ENCODE measurements at places on chromosomes 13 and 19.

DNA sequence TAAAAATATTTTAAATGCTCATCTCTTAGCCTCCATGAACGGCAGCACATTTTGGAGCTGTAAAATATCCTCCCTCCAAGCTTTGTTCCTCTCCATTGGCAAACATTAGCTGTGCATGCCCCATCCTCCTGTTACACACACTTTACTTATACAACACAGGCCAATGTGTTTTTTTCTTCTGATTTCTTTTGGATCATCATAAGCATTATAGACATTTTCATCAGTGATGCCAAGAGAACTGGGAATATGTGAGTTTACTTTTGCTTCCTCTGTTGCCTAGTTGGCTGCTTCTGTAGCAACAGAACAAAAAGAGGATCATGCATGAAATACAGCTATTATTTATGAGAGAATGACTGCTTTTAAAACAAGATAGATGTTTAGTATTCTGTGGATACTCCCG is 142.6 kb downstream of the PCDH9 start:
- no peak for DNase-seq

DNA sequence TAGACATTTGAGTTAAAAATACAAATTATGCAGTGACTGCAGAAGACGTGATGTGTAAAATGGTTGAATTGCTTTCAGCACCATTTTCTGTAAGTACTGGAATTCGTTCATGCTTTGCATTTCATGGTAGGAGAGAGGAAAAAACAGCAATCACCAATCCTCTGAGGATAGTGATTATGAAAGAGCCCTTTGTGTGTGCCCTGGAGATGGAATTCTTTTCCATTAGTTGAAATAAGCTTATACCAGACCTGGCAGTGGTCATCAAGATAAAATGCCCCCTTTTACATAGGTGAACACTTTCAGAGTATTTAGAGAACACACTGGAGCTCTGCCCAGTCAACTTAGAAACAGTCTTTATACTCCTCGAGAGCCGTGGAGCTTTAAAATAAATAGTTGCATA is 1.7 kb downstream of the CNMD start:
- DNase-seq: no peak

DNA sequence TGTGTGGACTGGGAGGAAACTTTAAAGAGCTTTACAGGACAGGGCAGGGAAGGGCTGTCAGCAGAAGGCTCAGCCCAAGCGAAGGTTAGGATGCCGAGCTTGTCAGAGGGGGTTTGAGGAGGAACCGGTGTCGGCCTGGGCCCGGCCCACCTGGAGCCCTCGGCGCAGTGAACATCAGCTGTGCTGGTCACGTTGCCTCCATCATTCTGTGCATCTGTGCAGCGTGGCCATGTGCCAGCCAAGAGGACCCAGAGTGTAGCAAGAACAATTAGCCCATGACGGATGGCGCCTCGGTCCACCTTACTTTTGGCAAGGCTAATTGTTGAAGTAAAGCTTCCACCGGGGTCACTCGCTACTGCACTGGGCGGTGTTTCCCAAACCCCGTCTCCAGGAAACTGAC is 161.4 kb downstream of the PTPRS start:
- DNase-seq: no peak

- DNase-seq: no peak
Observed at GRCh38 chr13:55219538-55219937, 1921.2 kb upstream of the PRR20A start.

DNA sequence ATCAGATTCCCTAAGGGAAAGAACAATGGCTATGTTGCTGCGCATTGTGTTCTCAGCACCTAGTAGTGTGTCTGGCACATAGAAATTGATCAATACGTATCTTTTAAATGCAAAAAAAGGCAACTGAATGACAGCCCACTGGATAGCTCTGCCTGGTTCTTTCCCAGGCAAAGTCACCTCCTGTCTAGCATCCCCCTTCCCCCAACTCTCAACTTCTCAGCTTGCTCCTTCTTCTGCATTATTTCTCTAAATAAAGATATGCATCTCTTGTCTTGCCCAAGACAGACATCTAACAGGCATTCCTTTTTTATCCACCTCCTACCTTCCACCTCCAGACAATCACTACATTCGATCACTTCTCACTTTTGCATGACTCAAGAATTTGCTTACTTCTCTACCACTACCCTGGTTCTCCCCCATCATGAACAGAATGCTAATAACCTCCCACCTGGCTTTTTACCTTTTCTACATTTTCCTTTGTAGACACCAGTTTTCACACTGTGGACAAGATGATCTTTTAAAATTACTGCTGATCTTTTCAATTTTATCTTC is 26.5 kb upstream of the OXGR1 start:
- no peak for DNase-seq

- DNase-seq: no peak
Observed at GRCh38 chr13:80894917-80895316, 554.0 kb upstream of the SPRY2 start.

- DNase-seq: no peak
Observed at GRCh38 chr13:21078501-21078900, 17.1 kb upstream of the LATS2 start.

DNA sequence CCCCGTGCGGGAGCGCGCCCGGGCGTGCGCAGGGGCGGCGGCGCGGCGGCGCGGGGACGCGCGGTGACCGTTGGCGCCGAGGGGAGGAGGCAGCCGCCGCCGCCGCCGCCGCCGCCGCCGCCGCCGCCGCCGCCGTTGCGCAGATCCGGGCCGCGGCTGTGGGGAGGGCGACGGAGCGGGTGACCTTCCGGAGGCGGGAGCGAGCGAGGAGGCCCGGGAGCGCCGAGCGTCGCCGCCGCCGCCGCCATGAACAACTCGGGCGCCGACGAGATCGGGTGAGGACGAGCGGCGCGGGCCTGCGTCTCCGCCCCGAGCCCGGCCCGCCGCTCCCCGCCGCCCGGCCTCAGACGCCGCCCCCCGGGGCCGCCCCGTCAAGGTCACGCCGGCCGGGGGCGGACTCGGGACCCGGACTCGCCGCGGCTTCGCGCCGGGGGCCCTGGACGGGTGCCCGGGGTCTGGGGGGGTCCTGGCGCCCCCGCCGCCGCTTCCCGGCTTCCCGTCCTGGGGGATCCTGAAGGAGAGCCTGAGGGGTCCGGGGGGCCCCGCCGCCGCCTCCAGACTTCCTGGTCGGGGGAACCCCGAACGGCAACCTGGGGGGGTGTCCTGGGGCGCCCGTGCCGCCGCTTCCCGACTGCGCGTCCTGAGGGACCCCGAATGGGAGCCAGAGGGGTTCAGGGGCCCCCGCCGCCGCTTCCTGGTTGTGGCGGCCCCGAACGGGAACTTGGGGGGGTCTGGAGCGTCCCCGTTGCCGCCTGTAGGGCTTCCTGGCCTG is at the start of gene DAZAP1:
TSS of gene DAZAP1 (plus strand) at position 59 of the 772 bp plus-strand sequence. CDS start at position 247, 188 bp downstream.
- peak; percentile 22 for DNase-seq

DNA sequence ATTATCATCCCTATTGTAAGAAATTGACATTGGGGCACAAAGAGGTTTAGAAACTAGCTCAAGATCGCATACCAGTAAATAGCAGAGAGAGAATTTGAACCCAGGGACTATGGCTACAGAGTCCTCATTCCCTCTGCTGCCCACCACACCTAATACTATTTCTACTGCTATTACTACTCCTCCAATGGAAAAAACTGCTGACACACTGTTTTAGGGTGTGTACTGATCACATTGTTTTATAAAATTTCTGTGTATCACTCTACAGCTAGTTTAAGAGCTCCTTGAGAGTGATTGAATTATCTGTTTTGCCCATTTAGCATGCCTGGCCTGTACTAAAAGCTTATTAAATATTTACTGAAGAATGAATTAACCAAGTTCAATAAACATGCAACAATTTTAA is 552.4 kb downstream of the GPC5 start:
- DNase-seq: no peak

- no peak for DNase-seq
Observed at GRCh38 chr19:5947435-5947834, 30.5 kb downstream of the RANBP3 start.

DNA sequence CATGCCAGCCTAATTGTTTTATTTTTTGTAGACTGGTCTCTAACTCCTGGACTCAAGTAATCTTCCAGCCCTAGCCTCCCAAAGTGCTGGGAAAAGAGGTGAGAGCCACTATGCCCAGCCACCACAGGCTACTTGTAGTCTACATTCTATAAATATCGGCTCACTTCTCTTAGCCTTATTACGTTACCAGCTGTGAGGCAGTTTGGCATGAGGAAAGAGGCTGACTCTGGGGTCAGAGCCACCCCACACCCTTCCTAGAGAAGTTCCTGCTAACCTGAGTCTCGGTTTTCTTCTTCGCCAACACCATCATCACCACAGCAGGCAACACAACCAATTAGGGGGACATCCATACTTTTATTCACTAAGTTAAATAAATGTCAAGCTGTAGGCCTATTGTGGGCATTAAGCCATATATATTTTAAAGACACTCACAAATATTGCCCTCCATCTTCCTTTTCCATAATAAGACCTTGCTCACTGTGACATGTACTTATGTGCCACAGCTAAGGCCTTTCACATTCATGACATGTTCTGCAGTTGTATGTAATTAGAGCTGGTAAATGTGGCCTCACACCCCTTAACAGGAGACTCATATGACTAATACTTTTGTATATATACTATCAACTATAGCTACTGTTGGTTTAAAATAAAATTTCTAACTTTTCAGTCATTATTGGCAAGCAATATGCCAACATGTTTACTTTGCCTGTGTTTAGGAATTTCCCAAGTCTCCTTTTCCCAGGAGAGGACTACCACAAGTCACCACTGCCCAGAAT is 5.7 kb downstream of the SLC25A30 start:
- no peak for DNase-seq

DNA sequence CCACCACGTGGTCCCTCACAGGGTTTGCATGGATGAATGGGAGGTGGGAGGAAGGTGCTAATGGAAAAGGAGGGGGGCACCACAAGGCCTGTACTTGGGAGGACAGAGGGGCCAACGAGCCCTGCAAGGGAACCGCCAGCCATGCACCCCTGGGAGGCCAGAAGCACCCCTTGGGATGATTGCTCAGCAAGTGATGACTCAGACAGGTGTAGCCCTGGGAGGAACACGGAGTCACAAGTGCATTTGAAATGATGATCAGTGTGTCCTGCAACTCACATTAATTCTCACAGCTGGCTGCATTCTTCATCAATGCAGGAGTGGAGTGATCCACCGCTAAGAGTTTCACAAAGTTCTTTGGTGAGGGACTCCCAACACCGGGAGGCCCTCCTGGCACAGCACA is 82.8 kb upstream of the ZNF254 start:
- no peak for DNase-seq

GRCh38 chr13:60661521-60661920 is 264.5 kb downstream of the TDRD3 start:
- DNase-seq: no peak

DNA sequence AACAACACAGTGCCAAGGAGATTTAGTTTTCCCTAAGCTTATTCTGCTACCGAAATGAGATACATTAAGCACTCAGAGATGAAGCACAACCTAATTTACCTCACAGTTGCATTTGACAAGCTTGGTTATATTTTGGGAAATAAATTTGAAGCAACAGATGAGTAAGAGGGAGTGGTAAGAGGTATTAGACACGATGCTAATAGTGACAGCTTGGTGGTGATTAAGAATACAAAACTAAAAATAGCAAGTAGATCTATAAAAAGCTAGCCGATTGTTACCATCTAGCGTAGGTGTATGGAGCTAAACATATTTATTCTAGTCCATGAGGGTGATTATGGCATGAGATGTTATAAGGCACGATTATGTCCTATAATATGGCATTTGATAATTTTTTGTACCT is 208.5 kb downstream of the PCCA start:
- DNase-seq: no peak

DNA sequence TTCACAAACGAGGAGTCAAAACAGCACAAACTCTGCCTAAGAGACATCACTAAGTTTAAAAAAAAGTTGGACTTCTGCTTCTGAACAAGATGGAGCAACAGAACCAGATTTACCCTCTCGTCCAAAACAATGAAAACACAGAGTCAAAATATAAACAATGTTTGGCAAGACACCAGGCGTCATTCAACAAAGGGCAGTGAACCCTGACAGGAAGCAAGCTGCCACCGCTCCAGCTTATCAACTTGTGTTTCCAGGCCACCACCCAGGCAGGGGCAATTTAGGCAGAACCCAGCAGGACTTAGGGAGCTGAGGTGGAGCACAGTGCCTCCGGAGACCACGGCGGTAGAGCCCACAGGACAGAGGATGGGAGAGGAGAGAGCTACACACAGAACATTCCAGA is 8.6 kb upstream of the NAPA start:
- DNase-seq: no peak

DNA sequence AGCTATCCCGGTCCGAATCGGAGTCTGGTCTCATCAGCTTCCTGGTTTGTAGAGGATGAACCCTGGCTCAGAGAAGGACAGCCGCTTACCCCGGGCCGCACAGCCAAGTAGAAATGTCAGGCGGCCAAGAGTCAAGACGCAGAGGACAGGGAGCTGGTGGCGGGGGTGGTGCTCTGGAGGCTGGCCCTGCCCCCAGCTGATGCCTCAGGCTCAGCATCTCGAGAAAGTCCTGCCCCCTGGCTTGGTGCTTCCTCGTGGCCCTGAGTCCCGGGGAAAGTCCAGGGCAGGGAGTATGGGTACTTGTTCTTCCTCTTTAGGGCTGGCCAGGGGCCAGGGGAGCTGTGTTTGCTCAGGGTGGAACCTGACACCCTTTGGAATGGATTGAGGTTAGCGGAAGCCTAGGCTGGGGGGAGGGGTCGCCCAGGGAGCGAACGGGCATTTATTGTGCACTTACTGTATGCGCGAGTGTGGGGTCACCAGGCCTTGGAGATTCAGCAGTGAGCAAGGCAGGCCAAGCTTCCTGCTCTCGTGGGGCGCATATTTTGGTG is 2.2 kb downstream of the TJP3 start:
- DNase-seq: no peak

DNA sequence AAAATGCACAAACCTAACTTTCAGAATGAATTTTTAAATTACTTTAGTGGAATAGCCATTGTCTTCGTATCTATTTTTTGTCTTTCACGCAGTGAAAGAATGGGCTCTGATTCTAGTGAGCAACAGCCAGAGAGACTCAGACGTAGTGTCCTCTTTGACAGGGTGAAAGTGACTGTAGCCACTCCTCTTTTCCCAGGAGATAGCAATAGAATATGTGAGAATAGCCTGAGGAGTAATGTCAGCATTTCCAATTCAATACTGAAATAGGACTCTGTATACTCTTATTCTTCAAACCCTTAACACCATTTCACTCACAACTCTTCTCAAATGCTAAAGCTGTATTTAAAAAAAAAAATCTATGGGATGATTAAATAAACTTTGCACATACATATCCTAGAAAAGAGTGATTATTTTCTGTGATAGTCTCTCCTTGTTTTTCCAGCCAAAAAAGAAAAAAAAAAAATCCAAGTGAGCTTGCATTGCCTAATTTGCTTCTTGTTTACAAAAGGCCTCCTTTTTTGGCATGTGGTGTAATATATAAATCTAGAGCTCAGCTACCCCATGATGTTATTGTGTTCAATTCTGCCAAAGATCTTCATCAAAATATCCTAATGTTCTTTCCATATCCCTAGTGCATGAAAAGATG is 626.1 kb upstream of the SLITRK6 start:
- no peak for DNase-seq

All from NAMALWA (cell line).